T-helper 22 cell (primary cell): ENCODE measurements at places on chromosomes 3 and 15.

GRCh38 chr3:105731686-105732085, 137.1 kb downstream of the CBLB start:
- no peak for DNase-seq

DNA sequence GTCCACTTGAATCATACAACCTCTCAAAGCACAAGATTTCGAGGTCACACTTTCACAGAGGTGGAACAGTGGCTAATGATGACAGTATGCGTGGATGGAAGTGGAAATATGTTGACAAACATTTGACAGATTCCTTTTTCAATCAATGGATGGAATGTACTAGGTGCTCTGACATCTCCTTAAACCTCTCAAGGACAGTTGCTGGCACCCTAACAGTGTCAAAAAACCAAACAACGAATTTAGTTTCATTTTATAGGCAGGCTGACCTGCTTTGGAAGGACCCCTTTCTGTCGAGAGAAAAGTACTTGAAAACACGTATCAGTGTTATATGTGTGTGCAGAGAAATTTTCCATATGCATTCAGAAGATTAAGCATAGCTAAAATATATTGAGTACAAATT, 779.8 kb upstream of the LMCD1 start:
- no peak for DNase-seq

GRCh38 chr3:32583708-32584107, 13.1 kb upstream of the DYNC1LI1 start:
- DNase-seq: no peak

GRCh38 chr15:63384906-63385305, 3.3 kb upstream of the CA12 start:
- DNase-seq: no peak

DNA sequence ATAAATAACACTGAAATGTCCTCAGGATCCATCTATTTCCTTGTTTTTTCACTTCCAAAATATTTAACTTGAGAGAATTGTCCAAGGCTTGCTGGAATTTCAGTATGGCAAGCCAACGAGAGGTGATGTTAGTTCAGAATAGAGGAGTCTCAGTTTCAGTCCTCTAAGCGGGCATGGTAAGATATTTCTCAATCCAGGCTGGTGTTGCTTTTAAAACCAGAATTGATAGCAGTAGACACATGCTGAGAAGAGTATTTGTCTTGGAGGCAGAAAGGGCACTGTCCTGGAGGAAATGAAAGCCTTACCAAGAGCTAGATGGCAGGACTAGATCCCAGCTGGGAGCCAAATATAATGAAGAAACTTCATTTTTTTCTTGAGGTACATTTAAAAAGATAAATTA, 23.1 kb downstream of the PHLDB2 start:
- DNase-seq: no peak

DNA sequence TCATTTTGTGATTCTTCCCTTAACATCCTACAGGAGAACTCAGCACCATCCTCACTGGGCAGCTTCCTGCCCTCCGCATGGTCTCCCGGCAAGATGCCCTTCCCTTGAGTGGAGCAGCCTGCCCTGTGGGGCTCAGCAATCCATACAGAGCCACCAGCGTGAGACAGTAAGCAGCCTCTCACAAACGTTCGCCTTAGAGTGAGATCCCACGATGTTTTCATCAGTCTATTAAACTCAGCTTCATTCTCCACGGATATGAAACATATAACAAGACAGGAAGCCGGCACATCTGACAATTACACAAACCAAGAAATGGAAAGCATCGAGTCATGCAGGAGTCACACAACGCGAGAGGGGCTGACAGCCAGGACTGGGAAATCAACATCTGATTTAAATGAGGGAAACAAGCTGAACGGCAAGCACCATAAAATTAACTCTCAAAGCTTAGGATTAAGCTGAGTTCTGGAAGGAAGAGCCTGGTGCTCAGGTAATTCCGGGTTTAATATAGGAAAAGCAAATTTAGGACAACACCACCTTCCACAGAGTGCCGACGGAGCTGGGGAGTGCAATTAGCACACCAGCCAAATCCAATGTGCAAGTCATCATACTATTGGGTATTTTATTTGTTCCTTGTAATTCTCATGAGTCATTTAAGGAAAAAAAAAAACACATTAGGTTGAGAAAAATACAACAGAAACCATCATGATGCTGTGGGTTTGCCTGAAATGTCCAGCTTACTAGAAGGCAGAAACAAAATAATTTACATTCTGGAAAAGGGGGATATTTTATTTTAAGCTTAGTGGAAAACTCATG, 272.0 kb downstream of the OCA2 start:
- DNase-seq: no peak
